ENCODE measurements at places on chromosomes 7 and 10. TPM values are rescaled to one million over a fixed set of nuclear protein-coding genes. Genes with fewer than 3 reads are reported as not detected.

DNA sequence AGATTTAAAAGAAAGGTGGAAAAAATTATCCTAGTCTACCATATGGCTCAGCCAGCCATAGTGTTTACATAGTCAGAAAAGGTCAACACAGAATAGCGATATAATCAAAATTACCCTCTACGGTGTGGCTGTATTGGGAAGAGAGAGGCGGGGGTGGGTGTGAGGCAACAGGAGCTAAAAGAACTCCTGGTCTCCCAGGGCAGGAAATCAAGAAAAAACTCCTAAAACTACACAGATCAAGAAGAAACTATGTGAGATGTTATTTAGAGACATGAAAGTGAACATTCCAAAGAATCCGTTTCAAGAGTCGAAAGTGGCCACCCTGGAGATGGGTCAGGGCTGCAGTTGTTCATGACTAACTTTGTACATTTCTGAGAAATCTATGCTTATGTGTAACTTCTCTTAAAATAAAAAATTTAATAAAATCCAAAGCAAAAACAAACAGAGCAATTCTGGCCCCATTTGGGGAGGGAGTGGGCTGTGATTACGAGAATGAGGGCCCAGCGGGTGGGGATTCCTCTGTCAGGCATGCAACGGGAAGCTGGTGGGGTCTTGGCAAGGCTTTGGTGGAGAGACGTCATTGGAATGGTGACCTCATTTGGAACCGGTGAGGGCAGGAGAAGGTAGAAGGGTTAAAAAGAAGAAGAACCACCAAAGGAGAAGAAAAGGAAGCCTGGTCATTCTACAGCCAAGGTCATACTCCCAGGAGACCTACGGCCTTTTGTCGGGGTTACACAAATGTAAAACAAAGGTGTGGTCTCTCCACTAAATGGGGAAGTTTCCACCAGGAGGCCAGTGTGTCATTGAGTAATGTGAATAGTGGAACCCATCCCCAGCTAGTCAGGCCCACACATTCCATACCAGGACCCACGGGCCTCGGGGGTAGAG is 71.2 kb upstream of the DUSP5 start:
- peak overlapping the region; percentile 88 for H3K27ac ChIP-seq
- no peaks in the 10 kb centered on the region for H3K27me3 ChIP-seq
- no peak for DNase-seq
- H3K36me3 ChIP-seq, result no peaks in the 10 kb centered on the region
- H3K4me1 ChIP-seq, result no peaks in the 10 kb centered on the region

- no peak for DNase-seq
- no peaks in the 10 kb centered on the region for H3K4me1 ChIP-seq
- H3K27me3 ChIP-seq, result no peaks in the 10 kb centered on the region
- H3K4me3 ChIP-seq, result no peak overlapping the region
- no peaks in the 10 kb centered on the region for H3K36me3 ChIP-seq
- H3K27ac ChIP-seq, result no peak overlapping the region
These were observed 37.6 kb downstream of the GSAP start for GRCh38 chr7:77378584-77378983.

The PDZD7 gene
- total RNA-seq, result 0.48 TPM

The PAX2 gene
- total RNA-seq, result not detected

DNA sequence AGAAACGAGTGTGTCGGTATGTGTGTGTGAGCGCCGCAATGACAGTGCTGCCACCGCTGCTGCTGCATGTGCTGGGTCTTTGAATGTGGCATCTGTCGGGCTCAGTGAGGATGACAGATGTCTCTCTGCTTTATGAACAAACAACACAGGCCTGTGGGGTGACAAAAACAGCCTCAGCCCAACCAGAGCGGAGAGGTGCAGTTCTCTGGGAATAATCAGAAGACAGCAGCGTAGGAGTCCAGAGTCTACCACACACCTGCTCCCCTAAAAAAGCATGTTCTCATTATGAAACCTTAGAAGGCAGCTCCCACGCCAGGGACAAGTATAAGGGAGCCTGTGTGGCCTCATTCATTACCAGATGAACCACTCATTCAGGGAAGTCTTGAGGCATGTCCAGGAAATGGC is 278.3 kb downstream of the KCNMA1 start:
- H3K4me3 ChIP-seq, result no peak overlapping the region
- no peaks in the 10 kb centered on the region for H3K36me3 ChIP-seq
- no peaks in the 10 kb centered on the region for H3K4me1 ChIP-seq
- no peaks in the 10 kb centered on the region for H3K27me3 ChIP-seq
- DNase-seq, result no peak
- no peak overlapping the region for H3K27ac ChIP-seq

DNA sequence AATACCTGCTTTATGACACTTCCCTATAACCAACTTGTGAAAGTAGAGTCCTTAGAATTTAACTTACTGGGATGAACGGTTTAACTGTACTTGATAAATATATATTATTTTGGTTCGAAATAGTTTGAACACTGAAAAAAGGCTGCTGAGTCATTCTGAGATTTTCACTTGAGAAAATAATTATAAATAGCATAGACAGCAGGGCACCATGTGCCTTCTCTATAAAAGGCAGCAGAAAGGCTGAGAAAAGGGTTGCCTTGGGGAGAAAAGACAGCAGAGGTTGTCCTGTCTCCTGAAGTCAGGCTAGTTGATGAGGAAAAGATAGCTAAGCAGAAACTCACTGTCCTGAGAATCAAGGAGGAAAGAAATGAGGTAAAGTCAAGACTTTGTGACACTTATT is 92.4 kb downstream of the CTTNBP2 start:
- DNase-seq, result no peak
- H3K27me3 ChIP-seq, result no peaks in the 10 kb centered on the region
- no peak overlapping the region for H3K4me3 ChIP-seq
- no peaks in the 10 kb centered on the region for H3K36me3 ChIP-seq

- no peaks in the 10 kb centered on the region for H3K27me3 ChIP-seq
- no peak for DNase-seq
- H3K4me1 ChIP-seq, result no peaks in the 10 kb centered on the region
- H3K4me3 ChIP-seq, result no peak overlapping the region
- H3K27ac ChIP-seq, result no peak overlapping the region
These were observed 207.3 kb downstream of the HGF start for GRCh38 chr7:81562581-81562980.

The RBP4 gene
- 63.5 TPM for total RNA-seq

DNA sequence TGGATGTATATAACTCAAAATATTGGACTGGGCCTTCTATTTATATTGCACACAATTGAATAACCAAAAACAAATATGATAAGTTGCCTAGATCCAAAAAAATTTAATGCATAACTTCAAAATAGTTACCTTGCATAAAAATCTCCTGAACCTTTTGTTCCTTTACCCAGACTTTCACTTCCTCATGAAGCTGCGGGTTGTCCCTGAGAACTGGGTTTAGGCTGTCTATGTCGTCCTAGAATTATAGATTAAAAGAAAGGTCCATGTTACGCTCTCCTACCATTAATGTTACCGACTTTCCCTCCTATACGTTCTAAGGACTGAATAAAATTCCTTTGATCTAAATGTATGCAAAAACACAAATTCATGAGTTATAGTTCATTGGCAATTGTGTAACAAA is 86.6 kb downstream of the NRBF2 start:
- H3K4me3 ChIP-seq, result no peak overlapping the region
- H3K36me3 ChIP-seq, result no peaks in the 10 kb centered on the region
- no peak overlapping the region for H3K27ac ChIP-seq
- no peaks in the 10 kb centered on the region for H3K27me3 ChIP-seq

The SLC12A9 gene
- total RNA-seq, result 18.0 TPM

The VAX1 gene
- not detected for total RNA-seq

DNA sequence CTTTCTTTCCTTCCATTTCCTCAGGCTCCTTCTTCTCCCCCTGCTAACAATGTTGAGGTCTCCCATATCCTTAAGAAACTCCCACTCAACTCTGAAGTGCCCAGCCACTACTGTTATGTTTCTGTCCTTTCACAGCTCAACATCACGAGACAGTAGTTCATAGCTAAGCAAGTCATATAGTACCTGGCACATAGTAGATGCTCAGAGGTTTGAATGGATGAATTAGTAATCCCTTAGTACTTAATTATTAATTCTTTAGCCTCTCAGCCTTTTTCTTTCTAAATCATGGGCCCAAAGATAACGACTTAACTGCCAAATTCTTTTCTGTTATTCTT is 22.6 kb downstream of the CSGALNACT2 start:
- H3K27me3 ChIP-seq, result no peaks in the 10 kb centered on the region
- H3K4me1 ChIP-seq, result no peaks in the 10 kb centered on the region
- no peak for DNase-seq
- H3K36me3 ChIP-seq, result no peaks in the 10 kb centered on the region
- H3K4me3 ChIP-seq, result no peak overlapping the region
- H3K27ac ChIP-seq, result no peak overlapping the region

DNA sequence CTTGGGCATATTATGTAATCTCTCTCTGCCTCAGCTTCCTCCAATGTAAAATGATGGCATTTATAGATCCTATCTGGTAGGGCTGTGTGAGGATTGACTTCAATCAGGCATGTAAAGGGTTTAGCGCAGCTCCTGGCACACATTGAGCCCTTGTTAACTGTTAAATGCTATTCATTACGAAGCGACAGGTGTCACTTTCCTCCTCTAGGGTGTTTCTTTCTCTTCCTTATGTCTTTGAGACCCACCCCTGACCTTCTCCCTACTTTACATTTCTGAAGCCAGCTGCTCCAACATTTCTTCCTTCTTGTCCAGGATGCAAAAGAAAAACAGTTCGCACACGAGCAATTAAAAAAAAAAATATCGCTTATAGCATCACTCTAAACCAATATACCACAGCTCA is 5.7 kb upstream of the R3HCC1L start:
- H3K27me3 ChIP-seq, result no peaks in the 10 kb centered on the region
- no peak overlapping the region for H3K4me3 ChIP-seq
- H3K36me3 ChIP-seq, result no peaks in the 10 kb centered on the region

DNA sequence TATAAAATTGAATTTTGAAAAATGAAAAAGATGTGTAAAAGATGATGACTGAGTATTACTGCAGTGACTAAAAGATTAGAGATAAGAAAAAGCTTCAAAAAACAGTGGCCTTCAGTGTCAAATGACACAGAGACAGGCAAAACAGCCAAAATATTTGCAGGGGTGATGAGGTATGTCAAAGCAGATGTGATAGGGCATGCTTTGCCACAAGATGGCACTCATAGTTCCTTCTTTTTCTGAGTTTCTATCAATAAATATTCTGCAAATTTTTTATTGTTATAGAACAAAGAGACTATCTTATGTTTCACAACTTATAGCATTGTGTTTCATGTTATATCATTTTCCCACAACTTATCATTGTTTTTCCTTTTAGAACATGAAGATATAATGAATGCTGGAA is 344.1 kb upstream of the HPS1 start:
- no peak overlapping the region for H3K4me3 ChIP-seq
- no peak for DNase-seq
- no peak overlapping the region for H3K27ac ChIP-seq
- no peaks in the 10 kb centered on the region for H3K36me3 ChIP-seq
- H3K27me3 ChIP-seq, result no peaks in the 10 kb centered on the region
- H3K4me1 ChIP-seq, result no peaks in the 10 kb centered on the region

- H3K27ac ChIP-seq, result no peak overlapping the region
- no peak overlapping the region for H3K4me3 ChIP-seq
- no peaks in the 10 kb centered on the region for H3K27me3 ChIP-seq
- no peak for DNase-seq
- no peaks in the 10 kb centered on the region for H3K36me3 ChIP-seq
- H3K4me1 ChIP-seq, result no peaks in the 10 kb centered on the region
These were observed 242.2 kb downstream of the POU6F2 start for GRCh38 chr7:39219869-39220268.

DNA sequence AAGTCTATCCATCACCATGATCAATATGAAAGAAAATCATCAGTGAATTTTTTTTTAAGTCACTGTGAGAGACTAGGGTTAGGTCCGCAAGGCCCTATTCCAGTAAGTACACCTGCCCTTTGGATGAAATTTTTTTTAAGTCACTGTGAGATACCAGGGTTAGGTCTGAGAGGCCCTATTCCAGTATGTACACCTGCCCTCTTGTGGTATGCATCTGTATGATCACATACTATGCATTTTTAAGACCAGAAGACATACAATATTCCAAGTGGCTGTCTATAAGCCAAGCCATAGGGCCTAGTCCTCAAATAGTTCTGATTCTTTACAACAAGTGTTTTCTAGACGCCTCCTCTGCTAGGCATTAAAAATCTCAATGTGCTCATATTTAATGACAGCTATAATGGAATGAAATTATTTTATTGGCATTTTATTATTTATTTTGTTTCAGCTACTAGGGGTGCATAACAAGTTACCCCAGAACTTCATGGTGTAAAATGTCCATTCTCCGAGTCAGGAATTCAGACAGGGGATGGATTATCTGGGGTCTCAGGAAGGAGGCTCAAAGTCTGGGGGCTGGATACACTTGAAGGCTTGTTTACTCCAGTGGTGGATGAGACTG is 53.1 kb downstream of the TEX36 start:
- DNase-seq, result no peak
- no peaks in the 10 kb centered on the region for H3K36me3 ChIP-seq
- H3K27me3 ChIP-seq, result no peaks in the 10 kb centered on the region
- no peak overlapping the region for H3K4me3 ChIP-seq
- H3K4me1 ChIP-seq, result no peaks in the 10 kb centered on the region
- H3K27ac ChIP-seq, result no peak overlapping the region

GRCh38 chr7:151608031-151608551 is 88.4 kb upstream of the RHEB start:
- H3K36me3 ChIP-seq, result no peaks in the 10 kb centered on the region
- H3K27ac ChIP-seq, result no peak overlapping the region
- H3K4me1 ChIP-seq, result no peaks in the 10 kb centered on the region
- H3K4me3 ChIP-seq, result no peak overlapping the region
- H3K27me3 ChIP-seq, result no peaks in the 10 kb centered on the region

DNA sequence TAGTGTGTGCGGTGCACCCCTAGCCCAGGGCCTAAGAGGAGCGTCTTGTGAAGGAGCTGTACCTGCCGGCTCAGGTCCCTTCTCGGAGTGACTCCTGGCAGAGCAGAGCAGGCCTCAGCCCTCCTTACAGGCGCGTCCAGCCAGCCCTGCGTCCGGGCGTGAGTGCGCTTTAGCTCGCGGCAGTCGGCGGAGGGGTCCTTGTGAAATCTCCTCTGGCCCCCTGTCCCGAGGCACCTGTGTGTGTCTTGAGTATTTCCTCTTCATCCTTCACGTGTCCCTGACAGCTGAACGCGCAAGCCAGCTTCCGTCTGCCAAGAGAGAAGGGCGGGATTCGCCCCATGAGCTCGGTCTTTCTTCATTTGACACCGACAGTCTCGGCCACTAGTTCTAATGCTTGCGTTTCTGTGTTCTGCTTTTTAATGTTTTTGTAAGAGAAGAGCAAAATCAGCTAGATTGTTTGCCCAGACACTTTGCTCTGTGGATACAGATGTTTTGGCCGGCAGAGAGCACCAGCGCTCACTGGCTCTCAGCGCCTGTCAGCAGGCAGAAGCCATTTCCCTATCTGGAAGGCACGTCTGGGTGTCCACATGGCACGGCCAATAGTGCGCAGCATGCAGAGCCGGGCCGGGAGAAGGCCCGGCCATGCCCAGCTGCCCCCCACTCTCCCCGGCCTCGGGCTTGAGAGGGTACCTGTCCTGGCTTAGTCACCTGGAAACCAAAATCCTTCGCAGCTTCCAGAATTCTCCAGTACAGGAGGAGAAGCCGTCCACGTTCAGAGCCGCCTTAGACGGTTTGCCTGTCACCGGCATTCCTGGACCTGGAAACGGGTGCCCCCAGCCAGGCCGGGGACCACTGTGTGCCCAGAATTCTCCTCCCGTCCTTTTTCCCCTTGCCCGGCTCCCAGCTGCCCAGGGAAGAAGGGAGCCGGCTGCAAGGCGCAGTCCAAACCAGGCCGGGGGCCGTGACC is 7.0 kb downstream of the GET4 start:
- no peaks in the 10 kb centered on the region for H3K36me3 ChIP-seq
- DNase-seq, result no peak
- H3K4me1 ChIP-seq, result peaks cover 11% of the 10 kb centered on the region
- H3K27me3 ChIP-seq, result no peaks in the 10 kb centered on the region
- no peak overlapping the region for H3K27ac ChIP-seq
- H3K4me3 ChIP-seq, result no peak overlapping the region
